ENCODE measurements at places on chromosomes 3 and 15. TPM values are rescaled to one million over a fixed set of nuclear protein-coding genes. Genes with fewer than 3 reads are reported as not detected.

Gene ANKUB1
- not detected for polyA plus RNA-seq

Gene KLHL24
- polyA plus RNA-seq, result 8.0 TPM

Gene CELSR3
- 0.15 TPM for polyA plus RNA-seq

Gene DPH3
- polyA plus RNA-seq, result 9.4 TPM

Gene BUB1B
- polyA plus RNA-seq, result 5.6 TPM

Gene KY
- polyA plus RNA-seq, result 0.31 TPM

Gene CPA3
- 24.9 TPM for polyA plus RNA-seq

Gene SUSD5
- not detected for polyA plus RNA-seq

Gene SUCNR1
- polyA plus RNA-seq, result not detected

Gene CHRNB4
- not detected for polyA plus RNA-seq

Gene MEF2A
- polyA plus RNA-seq, result 12.2 TPM

Gene KATNBL1
- 19.4 TPM for polyA plus RNA-seq

Gene MYEF2
- polyA plus RNA-seq, result 6.2 TPM

Gene TLR9
- not detected for polyA plus RNA-seq

Gene ST8SIA2
- polyA plus RNA-seq, result not detected

Gene CORO2B
- polyA plus RNA-seq, result 3.7 TPM

Gene RMDN3
- 21.2 TPM for polyA plus RNA-seq

Gene EPHA6
- not detected for polyA plus RNA-seq

Gene LRRIQ4
- not detected for polyA plus RNA-seq

Gene EID1
- polyA plus RNA-seq, result 126 TPM

Gene RLBP1
- 0.13 TPM for polyA plus RNA-seq

Gene STAB1
- 48.6 TPM for polyA plus RNA-seq

Gene REC114
- not detected for polyA plus RNA-seq

Gene DNAH12
- not detected for polyA plus RNA-seq

Gene STX19
- 21.1 TPM for polyA plus RNA-seq

Gene HYAL1
- 6.3 TPM for polyA plus RNA-seq

Gene SPINK8
- polyA plus RNA-seq, result not detected

Gene NUP210
- 0.92 TPM for polyA plus RNA-seq

Gene ACSBG1
- polyA plus RNA-seq, result 0.12 TPM

Gene FGF7
- 26.3 TPM for polyA plus RNA-seq

Gene MRPL3
- polyA plus RNA-seq, result 69.7 TPM

Gene P2RY12
- polyA plus RNA-seq, result 0.46 TPM

Gene FAM81A
- polyA plus RNA-seq, result 0.31 TPM

Measured in stomach (tissue), 19 donors.